GM12891 (cell line): ENCODE measurements at places on chromosomes 3 and 15.

- no peak for DNase-seq
Observed at GRCh38 chr3:38560996-38561717, 65.0 kb downstream of the EXOG start.

- no peak for DNase-seq
Observed at GRCh38 chr15:89378296-89379151, 43.9 kb upstream of the POLG start.

GRCh38 chr3:178597371-178597770 lies 61.1 kb downstream of the KCNMB2 start:
- no peak for DNase-seq

DNA sequence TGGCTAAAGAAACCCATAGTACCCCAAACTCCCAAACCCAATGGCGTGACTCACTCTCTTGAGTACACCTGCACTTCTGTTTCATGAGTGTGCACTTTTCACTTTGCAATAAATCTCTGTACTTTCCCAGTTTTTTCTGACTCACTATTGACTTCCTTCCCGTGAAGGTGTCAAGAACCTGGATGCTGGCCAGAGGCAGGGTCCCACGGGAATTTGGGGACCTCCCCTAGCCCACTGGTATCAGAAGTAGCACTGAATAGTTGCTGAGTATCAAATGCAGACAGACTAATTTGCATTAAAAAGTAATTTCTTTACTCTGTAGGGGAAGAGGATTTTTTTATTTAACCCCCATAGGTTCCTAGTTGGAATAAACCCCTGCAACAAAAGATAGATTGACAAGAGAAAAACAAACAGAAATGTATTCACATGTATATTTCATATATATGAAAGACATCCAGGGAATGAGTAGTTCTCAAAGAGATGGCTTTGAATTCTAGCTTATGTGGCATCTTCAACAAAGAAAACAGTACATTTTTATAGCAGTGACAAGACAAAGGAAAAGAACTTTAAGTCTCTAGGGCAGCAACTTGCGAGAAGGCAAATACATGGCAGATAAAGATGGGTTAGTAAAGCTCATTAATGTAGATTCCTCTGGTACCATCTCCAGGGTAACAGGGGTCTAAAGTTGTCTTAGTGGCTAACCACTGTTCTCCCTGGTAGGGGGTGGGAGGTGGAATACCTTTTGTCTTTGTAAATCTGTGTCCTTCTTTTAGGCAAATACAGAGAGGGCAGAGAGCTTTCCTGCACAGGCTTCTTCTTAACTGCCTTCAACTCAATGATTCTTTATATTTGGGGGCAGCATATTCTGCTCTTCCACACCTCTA lies 385.5 kb upstream of the PDZRN3 start:
- no peak for DNase-seq

DNA sequence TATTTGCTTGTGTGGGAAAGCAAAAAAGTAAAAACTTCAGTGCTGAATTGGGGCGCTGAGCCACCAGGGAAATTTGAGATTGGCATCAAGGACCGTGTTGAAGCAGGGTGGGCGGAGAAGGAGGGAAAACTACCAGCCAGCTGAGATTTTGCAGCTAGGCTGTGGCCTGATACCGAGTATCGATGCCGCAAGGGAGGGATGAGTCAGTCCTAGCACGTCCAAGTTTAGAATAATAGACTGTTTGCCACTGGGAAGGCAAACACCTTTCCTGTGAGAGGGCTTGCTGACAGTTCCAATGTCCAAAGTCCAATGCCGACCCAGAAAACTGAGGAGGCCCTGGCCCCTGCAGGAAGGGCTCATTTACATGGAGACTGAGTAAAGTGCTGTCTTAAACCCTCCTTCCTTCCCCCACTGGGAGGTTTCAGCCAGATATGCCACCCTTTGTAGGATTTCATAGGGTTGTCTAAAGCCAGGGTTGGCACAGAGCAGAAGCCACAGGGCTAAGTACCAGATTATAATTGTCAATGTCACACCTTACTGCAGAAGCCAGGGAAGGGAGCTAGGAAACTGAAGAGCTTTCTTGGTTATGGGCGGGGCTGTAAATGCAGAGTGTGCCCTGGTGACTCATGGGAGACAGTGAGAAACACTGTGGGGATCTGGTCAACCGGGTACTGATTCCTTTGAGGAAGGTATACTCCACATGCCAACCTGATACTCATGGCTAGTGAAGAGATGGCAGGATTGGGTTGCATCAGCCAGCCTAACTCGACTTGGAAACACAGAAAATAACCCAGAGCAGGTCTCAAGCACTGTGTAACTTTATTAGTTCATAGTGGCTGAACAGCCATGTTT lies 28.4 kb upstream of the PIK3CB start:
- DNase-seq: no peak

GRCh38 chr3:113034011-113034410 lies 43.2 kb downstream of the GTPBP8 start:
- DNase-seq: no peak
